Tibial nerve (tissue), 4 donors: ENCODE measurements at places on chromosomes 3 and 15.

GRCh38 chr15:98772895-98773294 is 124.6 kb downstream of the IGF1R start:
- H3K4me1 ChIP-seq, result peaks cover 46% of the 10 kb centered on the region
- H3K36me3 ChIP-seq, result no peaks in the 10 kb centered on the region
- DNase-seq, result no peak
- no peaks in the 10 kb centered on the region for H3K27me3 ChIP-seq
- no peak overlapping the region for H3K27ac ChIP-seq
- H3K4me3 ChIP-seq, result no peak overlapping the region

DNA sequence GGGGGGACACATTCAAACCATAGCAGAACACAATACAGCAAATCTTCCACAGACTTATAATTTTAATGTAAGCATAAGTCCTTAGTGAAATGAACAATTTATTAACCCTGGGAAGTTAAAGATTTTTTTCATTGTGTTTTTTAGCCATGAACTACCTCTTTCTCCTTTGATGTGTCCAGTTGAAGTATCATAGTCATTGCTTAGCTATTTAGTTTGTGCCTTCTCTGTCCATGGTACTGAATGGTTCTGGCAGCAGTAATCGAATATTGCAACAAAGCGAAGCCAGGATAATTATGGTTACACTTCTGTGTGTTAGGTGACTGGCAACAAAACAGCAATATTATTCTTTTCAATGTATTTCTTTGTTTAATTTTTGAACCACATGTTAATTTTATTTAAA is 403.0 kb upstream of the ONECUT1 start:
- no peaks in the 10 kb centered on the region for H3K36me3 ChIP-seq
- H3K4me1 ChIP-seq, result no peaks in the 10 kb centered on the region
- no peak overlapping the region for H3K27ac ChIP-seq
- no peak for DNase-seq

DNA sequence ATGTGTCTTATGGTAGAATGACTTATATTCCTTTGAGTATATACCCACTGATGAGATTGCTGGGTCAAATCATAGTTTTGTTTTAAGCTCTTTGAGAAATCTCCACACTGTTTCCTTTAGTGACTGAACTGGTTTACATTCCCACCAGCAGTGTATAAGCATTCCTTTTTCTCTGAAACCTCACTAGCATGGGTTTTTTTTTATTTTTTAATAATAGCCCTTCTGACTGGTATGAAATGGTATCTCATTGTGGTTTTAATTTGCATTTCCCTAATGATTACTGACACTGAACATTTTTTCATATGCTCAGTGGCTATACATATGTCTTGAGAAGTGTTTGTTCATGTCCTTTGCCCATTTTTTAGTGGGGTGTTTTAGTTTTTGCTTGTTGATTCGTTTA is 494.3 kb downstream of the SQOR start:
- no peaks in the 10 kb centered on the region for H3K27me3 ChIP-seq
- H3K36me3 ChIP-seq, result no peaks in the 10 kb centered on the region
- DNase-seq, result no peak
- no peak overlapping the region for H3K4me3 ChIP-seq
- no peak overlapping the region for H3K27ac ChIP-seq

DNA sequence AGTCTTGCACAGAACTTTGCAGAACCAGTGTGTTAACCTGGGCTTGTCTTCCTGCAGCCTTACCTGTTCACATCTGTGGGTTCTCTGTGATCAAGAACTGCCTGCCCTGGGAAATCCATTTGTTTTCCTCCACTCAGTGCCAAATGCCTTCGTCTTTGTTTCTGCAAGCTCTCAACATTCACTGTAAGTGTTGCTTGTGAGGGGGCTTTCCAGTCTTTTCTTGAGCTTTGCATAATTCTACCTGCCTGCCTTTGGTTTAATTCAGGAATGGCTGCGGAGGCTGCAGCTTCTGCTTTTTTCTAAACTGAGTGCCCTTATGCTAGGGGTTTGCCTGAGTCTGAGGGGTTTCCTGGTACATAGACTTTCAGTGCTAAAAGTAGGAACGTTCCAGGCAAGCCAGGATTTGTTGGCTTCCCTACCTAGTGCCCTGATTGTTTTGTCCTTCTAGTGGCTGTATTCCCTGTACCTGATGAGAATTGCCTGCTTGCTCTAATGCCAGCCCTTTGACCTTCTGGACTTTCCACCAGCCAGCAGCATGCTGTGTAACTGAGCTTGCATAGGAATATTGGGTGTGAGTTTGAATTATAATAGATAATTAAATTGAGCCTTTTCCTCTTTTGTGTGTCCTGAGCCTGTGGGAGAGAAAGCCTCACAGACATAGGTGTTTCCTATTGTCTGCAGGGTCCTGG is 96.6 kb upstream of the CLSTN2 start:
- no peaks in the 10 kb centered on the region for H3K36me3 ChIP-seq
- H3K4me3 ChIP-seq, result no peak overlapping the region
- DNase-seq, result no peak
- no peaks in the 10 kb centered on the region for H3K4me1 ChIP-seq
- no peak overlapping the region for H3K27ac ChIP-seq

DNA sequence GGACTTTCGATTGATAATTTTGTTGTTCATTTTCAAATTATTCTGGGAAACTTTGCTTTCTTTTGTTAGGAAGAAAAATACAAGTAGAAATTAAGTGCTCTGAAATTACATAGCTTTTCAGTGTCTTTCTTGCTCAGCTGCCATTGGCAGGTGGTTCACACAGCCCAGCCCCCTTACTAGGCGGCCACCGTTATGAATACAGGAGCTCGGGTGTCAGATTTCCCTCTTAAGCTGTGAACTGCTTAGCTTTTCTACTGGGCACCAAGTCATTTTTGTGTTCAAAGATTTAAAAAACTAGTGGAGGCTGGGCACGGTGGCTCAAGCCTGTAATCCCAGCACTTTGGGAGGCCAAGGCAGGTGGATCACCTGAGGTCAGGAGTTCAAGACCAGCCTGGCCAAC is 55.2 kb downstream of the HMG20A start:
- H3K4me3 ChIP-seq, result no peak overlapping the region
- no peak overlapping the region for H3K27ac ChIP-seq
- no peaks in the 10 kb centered on the region for H3K4me1 ChIP-seq
- no peak for DNase-seq
- no peaks in the 10 kb centered on the region for H3K27me3 ChIP-seq

- no peak overlapping the region for H3K4me3 ChIP-seq
- H3K4me1 ChIP-seq, result peaks cover 8% of the 10 kb centered on the region
- H3K27ac ChIP-seq, result peak overlapping the region; percentile 33
- no peaks in the 10 kb centered on the region for H3K27me3 ChIP-seq
- peaks cover 78% of the 10 kb centered on the region for H3K36me3 ChIP-seq
Measured at GRCh38 chr3:128100161-128100560, 23.5 kb downstream of the RUVBL1 start.

DNA sequence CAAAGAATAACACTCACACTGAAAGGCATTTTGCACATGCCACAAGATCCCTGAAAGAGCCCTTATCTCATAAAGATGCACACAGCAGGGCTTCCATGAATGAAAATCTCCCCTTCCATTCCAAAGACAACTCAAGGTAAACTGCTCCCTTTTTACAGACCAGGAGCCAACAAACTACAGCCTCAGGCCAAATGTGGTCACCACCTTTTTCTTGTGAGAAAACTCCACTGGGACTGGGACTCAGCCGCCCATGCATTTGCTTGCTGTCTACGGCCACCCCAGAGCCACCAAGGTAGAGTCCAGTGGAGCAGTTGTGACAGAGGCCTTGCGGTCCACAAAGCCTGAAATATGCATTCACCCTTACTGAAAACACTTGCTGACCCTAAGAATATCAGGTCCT is 334.8 kb downstream of the OCA2 start:
- H3K27ac ChIP-seq, result no peak overlapping the region
- DNase-seq, result no peak
- no peaks in the 10 kb centered on the region for H3K4me1 ChIP-seq
- no peak overlapping the region for H3K4me3 ChIP-seq
- H3K27me3 ChIP-seq, result no peaks in the 10 kb centered on the region

GRCh38 chr15:24919446-24919845 is 35.3 kb upstream of the SNRPN start:
- DNase-seq, result no peak
- no peaks in the 10 kb centered on the region for H3K27me3 ChIP-seq
- no peak overlapping the region for H3K4me3 ChIP-seq
- no peaks in the 10 kb centered on the region for H3K36me3 ChIP-seq

DNA sequence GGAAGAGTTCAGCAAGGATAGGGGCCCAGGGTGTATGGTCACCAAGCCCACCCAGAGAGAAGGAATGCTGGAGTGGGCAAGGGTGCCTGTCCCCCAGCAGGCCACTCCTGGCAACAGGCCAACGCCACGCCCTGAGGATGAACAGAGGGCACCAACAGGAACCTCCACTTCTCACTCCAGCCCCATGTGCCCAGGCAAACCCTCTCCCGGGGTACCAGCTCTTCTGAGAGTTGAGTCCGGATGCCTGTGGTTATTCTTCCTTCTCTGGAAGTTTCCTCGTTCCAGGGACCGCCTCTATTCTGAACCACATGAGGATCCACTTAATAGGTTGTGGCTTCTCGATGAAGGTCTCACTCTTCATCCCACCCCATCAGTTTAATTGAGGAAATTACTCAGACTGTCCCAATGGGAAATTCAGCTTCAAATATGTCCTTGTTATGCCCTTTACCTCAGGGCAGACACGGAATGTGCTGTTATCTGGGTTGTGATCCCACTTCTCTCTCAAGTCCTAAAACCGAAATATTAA is 114.3 kb downstream of the LIPC start:
- no peaks in the 10 kb centered on the region for H3K27me3 ChIP-seq
- no peaks in the 10 kb centered on the region for H3K4me1 ChIP-seq
- DNase-seq, result no peak
- no peaks in the 10 kb centered on the region for H3K36me3 ChIP-seq
- no peak overlapping the region for H3K27ac ChIP-seq

- no peak for DNase-seq
- no peak overlapping the region for H3K4me3 ChIP-seq
- H3K27ac ChIP-seq, result no peak overlapping the region
Measured at GRCh38 chr15:46304321-46304720, 669.5 kb downstream of the SQOR start.

GRCh38 chr3:25910997-25911396 is 121.1 kb downstream of the OXSM start:
- no peaks in the 10 kb centered on the region for H3K4me1 ChIP-seq
- H3K27me3 ChIP-seq, result no peaks in the 10 kb centered on the region
- no peaks in the 10 kb centered on the region for H3K36me3 ChIP-seq
- H3K4me3 ChIP-seq, result no peak overlapping the region
- H3K27ac ChIP-seq, result no peak overlapping the region
- DNase-seq, result peak; percentile 13

DNA sequence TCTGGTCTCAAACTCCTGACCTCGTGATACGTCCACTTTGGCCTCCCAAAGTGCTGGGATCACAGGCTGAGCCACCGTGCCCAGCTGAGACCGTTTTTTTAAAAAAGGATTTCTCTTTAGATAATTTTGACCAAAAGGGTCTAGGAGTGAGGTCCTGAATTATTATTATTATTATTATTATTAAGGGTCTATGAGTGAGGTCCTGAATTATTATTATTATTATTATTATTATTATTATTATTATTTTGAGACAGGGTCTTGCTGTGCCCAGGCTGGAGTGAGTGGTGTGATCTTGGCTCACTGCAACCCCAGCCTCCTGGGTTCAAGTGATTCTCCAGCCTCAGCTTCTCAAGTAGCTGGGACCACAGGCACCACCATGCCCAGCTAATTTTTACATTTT is 20.6 kb upstream of the ARID3B start:
- H3K27me3 ChIP-seq, result no peaks in the 10 kb centered on the region
- H3K4me3 ChIP-seq, result no peak overlapping the region
- H3K4me1 ChIP-seq, result no peaks in the 10 kb centered on the region
- no peak for DNase-seq
- no peak overlapping the region for H3K27ac ChIP-seq
- no peaks in the 10 kb centered on the region for H3K36me3 ChIP-seq

- no peak for DNase-seq
- H3K27ac ChIP-seq, result peak overlapping the region; percentile 93
- H3K4me1 ChIP-seq, result peaks cover 14% of the 10 kb centered on the region
Measured at GRCh38 chr15:57705746-57706404, 639 bp upstream of the POLR2M start.

GRCh38 chr15:29618586-29618985 is 203.7 kb downstream of the TJP1 start:
- H3K4me3 ChIP-seq, result no peak overlapping the region
- no peaks in the 10 kb centered on the region for H3K36me3 ChIP-seq
- H3K4me1 ChIP-seq, result no peaks in the 10 kb centered on the region
- H3K27me3 ChIP-seq, result peaks cover 4% of the 10 kb centered on the region

DNA sequence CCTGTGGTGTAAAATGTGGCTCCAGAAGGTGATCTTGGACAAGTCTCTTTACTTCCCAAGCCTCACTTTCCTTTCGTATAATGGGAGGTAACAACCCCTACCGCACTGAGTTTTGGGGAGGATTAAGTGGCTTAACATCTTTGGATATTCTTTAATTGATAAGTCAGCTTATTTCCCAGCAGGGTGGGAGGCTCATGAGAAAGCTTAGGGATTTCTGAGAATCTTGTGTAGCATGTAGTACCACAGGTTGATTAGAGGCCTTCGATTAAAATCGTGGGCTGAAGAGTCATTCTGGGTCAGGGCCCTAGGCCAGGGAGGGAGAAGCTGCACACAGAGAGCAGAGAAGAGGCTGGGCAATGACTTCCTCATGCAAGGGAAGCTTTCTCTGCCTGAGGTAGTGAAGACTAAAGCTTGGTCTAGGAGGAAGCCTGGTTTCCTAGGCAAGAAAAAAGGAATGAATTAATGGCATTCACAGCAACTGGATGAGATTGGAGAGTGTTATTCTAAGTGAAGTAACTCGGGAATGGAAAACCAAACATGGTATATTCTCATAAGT is 1.5 kb upstream of the NMNAT3 start:
- no peak overlapping the region for H3K27ac ChIP-seq
- H3K27me3 ChIP-seq, result no peaks in the 10 kb centered on the region
- no peaks in the 10 kb centered on the region for H3K4me1 ChIP-seq
- no peak for DNase-seq
- H3K4me3 ChIP-seq, result no peak overlapping the region

- H3K27ac ChIP-seq, result no peak overlapping the region
- H3K4me3 ChIP-seq, result no peak overlapping the region
- DNase-seq, result no peak
- H3K27me3 ChIP-seq, result no peaks in the 10 kb centered on the region
- H3K36me3 ChIP-seq, result no peaks in the 10 kb centered on the region
Measured at GRCh38 chr15:82186719-82187406, 75.7 kb downstream of the EFL1 start.

- no peak for DNase-seq
- no peak overlapping the region for H3K27ac ChIP-seq
- no peaks in the 10 kb centered on the region for H3K4me1 ChIP-seq
- peaks cover 55% of the 10 kb centered on the region for H3K36me3 ChIP-seq
- H3K27me3 ChIP-seq, result no peaks in the 10 kb centered on the region
- H3K4me3 ChIP-seq, result no peak overlapping the region
Measured at GRCh38 chr15:89857673-89858072, 36.1 kb downstream of the AP3S2 start.

DNA sequence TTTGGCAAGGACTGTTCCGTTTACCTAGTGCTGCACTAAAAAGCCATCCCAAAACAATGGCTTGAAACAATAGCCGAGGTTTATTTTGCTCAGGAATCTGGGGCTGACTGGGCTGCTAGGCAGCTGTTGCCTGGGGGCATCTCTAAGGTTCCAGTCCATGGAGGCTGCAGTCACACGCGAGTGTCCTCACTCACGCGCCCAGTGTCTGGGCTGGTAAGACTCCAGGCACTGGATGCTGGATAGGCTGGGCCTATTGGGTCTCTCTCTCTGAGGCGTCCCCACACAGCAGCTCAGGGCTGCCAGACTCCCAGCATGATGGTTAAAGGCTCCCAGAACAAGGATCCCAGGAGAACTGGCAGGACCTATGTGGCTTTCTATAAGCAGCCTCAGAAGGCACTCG is 34.2 kb downstream of the ALS2CL start:
- H3K27ac ChIP-seq, result no peak overlapping the region
- no peak for DNase-seq
- H3K36me3 ChIP-seq, result no peaks in the 10 kb centered on the region
- H3K4me3 ChIP-seq, result no peak overlapping the region
- H3K27me3 ChIP-seq, result no peaks in the 10 kb centered on the region
- peaks cover 10% of the 10 kb centered on the region for H3K4me1 ChIP-seq
